ENCODE measurements at places on chromosomes 1 and 21. TPM values are rescaled to one million over a fixed set of nuclear protein-coding genes. Genes with fewer than 3 reads are reported as not detected.

GBP7 gene
- not detected for total RNA-seq

PRR9 gene
- total RNA-seq, result not detected

ARHGEF16 gene
- 8.9 TPM for total RNA-seq

GRCh38 chr1:245108246-245108645 is 46.5 kb upstream of the KIF26B start:
- H3K27me3 ChIP-seq, result no peaks in the 10 kb centered on the region
- H3K36me3 ChIP-seq, result no peaks in the 10 kb centered on the region
- no peak for DNase-seq
- H3K4me3 ChIP-seq, result no peak overlapping the region

DNA sequence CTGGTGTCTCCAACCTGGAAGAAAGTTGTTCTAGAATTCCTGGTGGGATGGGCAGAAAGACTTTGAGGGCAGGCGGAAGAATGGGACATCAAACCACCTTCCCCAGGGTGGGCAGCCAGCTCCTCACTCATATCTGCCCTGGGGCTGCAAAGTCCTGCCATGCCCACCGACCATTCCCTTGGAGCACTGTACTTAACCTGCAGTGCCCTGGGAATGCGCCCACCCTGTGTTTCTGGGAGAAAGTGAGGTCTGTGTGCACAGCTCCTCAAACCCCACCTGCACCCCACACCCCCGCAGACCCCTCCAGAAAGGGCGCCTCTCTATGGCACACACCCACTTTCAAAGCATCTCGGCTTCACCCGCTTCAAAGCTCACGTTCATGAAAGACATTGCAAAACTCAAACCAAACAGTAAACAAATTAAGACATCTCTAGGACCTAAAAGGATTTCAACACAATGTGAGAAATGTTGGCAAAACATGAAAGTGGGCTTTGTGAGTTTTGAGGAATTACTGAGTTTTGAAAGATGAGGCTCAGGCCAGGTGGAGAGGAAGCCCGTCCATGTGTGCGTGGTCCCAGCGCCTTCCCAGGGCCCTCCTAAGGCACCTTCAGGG is 25.1 kb downstream of the KRTAP10-1 start:
- no peak for DNase-seq
- no peak overlapping the region for H3K27ac ChIP-seq
- no peaks in the 10 kb centered on the region for H3K36me3 ChIP-seq
- H3K27me3 ChIP-seq, result no peaks in the 10 kb centered on the region
- no peaks in the 10 kb centered on the region for H3K4me1 ChIP-seq

DNA sequence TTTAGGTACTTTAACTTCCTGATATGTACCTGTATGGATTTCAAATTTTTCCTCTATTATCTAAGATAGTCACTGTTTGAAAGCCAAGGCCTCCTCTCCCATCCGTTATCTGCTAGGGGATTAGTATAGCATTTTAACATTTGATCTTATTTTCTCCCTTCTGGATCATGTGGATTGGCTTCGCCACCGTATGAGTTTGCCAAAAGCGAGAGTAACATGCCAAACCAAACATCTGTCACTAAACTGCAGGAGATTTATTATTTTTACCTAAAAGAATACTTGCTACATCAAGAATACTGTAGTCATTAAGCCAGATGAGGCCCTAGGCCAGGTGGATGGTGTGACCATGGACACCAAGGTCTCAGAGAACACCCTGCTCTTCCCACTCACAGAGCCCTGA is 28.5 kb upstream of the EEIG2 start:
- no peak overlapping the region for H3K4me3 ChIP-seq
- H3K27ac ChIP-seq, result no peak overlapping the region
- no peak for DNase-seq
- no peaks in the 10 kb centered on the region for H3K36me3 ChIP-seq
- H3K4me1 ChIP-seq, result no peaks in the 10 kb centered on the region

- H3K27ac ChIP-seq, result no peak overlapping the region
- no peaks in the 10 kb centered on the region for H3K36me3 ChIP-seq
Measured at GRCh38 chr1:23817633-23818032, 7.6 kb downstream of the HMGCL start.

DNA sequence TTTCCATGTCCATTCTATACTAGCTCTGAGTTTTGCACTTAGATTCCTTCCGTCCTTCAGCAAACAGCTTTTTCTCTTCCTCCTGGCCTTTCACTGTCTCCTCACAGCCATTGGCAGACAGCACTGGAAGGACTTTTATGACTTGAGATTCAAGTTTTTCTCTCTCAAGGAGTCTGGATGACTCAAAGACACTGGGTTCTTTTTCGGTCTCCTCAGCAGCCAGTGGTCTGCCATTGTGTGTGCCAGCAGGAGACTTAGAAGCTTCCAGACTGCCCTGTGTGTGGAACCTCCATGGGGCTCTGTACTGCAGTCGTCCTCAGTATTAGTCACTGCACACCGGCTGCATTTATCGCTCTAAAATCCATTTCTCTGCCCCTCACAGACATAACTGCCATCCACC is 30.5 kb downstream of the NTNG1 start:
- no peaks in the 10 kb centered on the region for H3K36me3 ChIP-seq
- H3K4me1 ChIP-seq, result peaks cover 97% of the 10 kb centered on the region
- H3K4me3 ChIP-seq, result no peak overlapping the region
- peak; percentile 85 for DNase-seq
- no peaks in the 10 kb centered on the region for H3K27me3 ChIP-seq

- no peaks in the 10 kb centered on the region for H3K36me3 ChIP-seq
- H3K4me1 ChIP-seq, result no peaks in the 10 kb centered on the region
- H3K4me3 ChIP-seq, result no peak overlapping the region
- H3K27me3 ChIP-seq, result no peaks in the 10 kb centered on the region
- DNase-seq, result no peak
Measured at GRCh38 chr1:25881266-25881665, 5.8 kb upstream of the PAQR7 start.

- DNase-seq, result no peak
- H3K4me3 ChIP-seq, result no peak overlapping the region
- peaks cover 36% of the 10 kb centered on the region for H3K4me1 ChIP-seq
- H3K27me3 ChIP-seq, result no peaks in the 10 kb centered on the region
- peak overlapping the region; percentile 41 for H3K27ac ChIP-seq
- H3K36me3 ChIP-seq, result peaks cover 71% of the 10 kb centered on the region
Measured at GRCh38 chr1:25898223-25899015, 7.8 kb downstream of the STMN1 start.

GRCh38 chr1:185585770-185586169 is 148.4 kb upstream of the HMCN1 start:
- no peak for DNase-seq
- H3K27ac ChIP-seq, result no peak overlapping the region
- no peaks in the 10 kb centered on the region for H3K27me3 ChIP-seq
- no peak overlapping the region for H3K4me3 ChIP-seq
- no peaks in the 10 kb centered on the region for H3K36me3 ChIP-seq

DNA sequence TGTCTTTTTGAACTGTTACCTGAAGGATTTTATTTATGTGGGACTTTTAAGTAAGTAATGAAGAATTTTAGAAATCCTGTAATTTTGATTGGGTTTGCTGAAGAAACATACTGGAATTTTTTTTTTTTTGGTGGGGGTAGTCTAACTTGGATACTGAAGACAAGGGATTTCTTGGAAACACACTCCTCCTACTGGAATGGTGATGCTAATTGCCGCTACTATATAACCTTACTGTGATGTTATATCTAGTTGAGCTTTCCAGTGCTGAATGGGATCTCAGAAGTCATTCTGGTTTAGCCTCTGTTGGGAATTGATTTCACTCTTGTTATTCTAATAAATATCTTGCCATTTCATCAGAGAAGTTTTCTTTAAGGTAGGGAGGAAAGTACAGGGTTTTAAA is 8.4 kb downstream of the PPP2R5A start:
- H3K4me1 ChIP-seq, result peaks cover 23% of the 10 kb centered on the region
- H3K27ac ChIP-seq, result no peak overlapping the region
- no peaks in the 10 kb centered on the region for H3K27me3 ChIP-seq
- no peak for DNase-seq

GRCh38 chr1:50604580-50604979 is 181.3 kb upstream of the DMRTA2 start:
- no peak overlapping the region for H3K27ac ChIP-seq
- H3K4me3 ChIP-seq, result no peak overlapping the region
- no peak for DNase-seq
- no peaks in the 10 kb centered on the region for H3K27me3 ChIP-seq
- H3K36me3 ChIP-seq, result no peaks in the 10 kb centered on the region

GRCh38 chr1:44802306-44803061 is 2.3 kb downstream of the PLK3 start:
- no peak overlapping the region for H3K4me3 ChIP-seq
- H3K27me3 ChIP-seq, result no peaks in the 10 kb centered on the region
- peaks cover 9% of the 10 kb centered on the region for H3K36me3 ChIP-seq
- H3K27ac ChIP-seq, result no peak overlapping the region

- H3K4me1 ChIP-seq, result no peaks in the 10 kb centered on the region
- H3K36me3 ChIP-seq, result no peaks in the 10 kb centered on the region
- H3K27me3 ChIP-seq, result no peaks in the 10 kb centered on the region
- H3K27ac ChIP-seq, result no peak overlapping the region
- no peak for DNase-seq
Measured at GRCh38 chr1:222084996-222085395, 343.1 kb upstream of the DUSP10 start.

GRCh38 chr1:102435483-102435882 is 438.8 kb upstream of the OLFM3 start:
- DNase-seq, result no peak
- no peak overlapping the region for H3K4me3 ChIP-seq
- no peak overlapping the region for H3K27ac ChIP-seq
- no peaks in the 10 kb centered on the region for H3K36me3 ChIP-seq
- no peaks in the 10 kb centered on the region for H3K27me3 ChIP-seq

GRCh38 chr1:167373398-167373797 is 144.9 kb downstream of the CD247 start:
- H3K4me1 ChIP-seq, result no peaks in the 10 kb centered on the region
- H3K4me3 ChIP-seq, result no peak overlapping the region
- H3K36me3 ChIP-seq, result no peaks in the 10 kb centered on the region

- H3K36me3 ChIP-seq, result no peaks in the 10 kb centered on the region
- no peak overlapping the region for H3K4me3 ChIP-seq
- H3K27ac ChIP-seq, result no peak overlapping the region
Measured at GRCh38 chr1:163820226-163820625, 498.5 kb downstream of the NUF2 start.

DNA sequence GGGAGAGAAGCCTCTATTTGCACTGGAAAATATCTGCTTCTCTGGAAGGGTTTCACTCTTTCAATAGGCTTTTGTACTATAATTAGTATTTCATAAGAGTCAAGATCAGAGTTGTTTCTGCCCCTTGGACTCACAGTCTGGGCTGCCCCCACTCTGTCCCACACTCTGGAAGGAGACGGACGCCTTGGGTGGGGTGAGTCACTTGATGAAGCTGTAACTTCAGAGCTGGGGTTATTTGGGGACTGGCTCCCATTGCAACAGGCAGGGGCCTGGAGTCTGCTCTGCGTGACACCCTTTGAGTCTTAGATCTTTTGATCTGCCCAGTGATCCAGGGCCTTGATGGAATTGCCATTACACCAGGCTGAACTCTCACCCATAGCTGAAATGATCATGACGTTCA is 4.0 kb upstream of the KCNA10 start:
- H3K4me3 ChIP-seq, result no peak overlapping the region
- DNase-seq, result no peak
- H3K27me3 ChIP-seq, result no peaks in the 10 kb centered on the region
- H3K27ac ChIP-seq, result no peak overlapping the region
